ENCODE measurements at places on chromosomes 13 and 19. TPM values are rescaled to one million over a fixed set of nuclear protein-coding genes. Genes with fewer than 3 reads are reported as not detected.

DNA sequence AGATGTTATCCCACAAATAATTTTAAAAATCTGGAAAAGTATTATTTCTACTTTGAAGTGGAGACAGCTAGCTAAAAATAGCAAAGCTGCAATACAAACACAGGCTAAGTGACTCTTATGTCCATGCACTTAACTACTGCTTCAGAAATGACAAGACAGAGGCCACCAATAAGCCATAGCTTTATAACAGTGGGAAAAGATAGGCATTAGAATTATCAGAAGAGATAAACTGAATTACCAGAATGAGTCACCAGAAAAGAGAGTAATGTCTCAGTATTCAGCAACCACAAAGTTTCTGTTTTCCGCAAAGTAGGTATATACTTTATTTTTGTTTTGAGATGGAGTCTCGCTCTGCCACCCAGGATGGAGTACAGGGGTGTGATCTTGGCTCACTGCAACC lies 17.1 kb downstream of the CLN5 start:
- DNase-seq: no peak

- no peak for DNase-seq
These were observed 1.2 kb upstream of the RCBTB2 start for GRCh38 chr13:48533961-48534600.

DNA sequence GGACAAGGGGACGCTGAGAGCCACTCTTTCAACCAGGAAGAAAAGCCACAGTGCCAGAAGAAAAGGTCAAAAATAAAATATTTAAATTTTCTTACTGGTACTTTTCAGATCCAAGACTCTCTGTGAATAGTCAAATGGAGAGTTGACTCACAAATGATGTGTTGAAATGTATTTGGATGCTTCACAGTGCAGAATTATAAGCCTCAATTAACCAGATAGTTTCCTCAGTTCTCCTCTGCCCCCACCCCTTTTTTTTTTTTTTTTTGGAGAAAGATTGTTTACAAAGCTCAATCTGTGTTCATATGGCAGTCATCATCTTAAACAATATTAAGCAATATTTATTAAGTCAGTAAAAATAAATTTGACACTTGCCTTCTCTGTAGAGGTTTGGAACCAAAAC lies 470.8 kb downstream of the FGF9 start:
- DNase-seq: no peak

DNA sequence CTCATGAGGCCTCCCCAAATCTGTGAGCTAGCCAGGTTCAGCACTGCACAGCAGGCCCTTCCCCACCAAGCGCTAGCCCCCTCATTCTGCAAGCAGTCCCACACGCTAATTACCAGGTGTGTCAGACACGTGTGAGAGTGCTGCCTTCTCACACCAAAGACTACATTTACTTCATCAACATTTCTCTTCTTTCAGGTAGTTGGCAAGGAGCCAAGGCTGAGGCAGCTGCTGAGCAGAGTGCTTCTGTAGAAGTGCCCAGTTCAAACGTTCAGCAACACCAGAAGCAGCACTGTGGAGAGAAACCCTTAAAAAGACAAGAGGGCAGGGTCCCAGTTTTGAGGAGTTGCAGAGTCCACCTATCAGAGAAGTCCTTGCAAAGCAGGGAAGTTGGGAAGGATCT lies 6.4 kb downstream of the ZNF773 start:
- DNase-seq: no peak

ZNF329 gene
- total RNA-seq: 7.4 TPM

GRCh38 chr13:114027826-114028225 lies 54.0 kb upstream of the C13orf46 start:
- DNase-seq: peak; percentile 24

DNA sequence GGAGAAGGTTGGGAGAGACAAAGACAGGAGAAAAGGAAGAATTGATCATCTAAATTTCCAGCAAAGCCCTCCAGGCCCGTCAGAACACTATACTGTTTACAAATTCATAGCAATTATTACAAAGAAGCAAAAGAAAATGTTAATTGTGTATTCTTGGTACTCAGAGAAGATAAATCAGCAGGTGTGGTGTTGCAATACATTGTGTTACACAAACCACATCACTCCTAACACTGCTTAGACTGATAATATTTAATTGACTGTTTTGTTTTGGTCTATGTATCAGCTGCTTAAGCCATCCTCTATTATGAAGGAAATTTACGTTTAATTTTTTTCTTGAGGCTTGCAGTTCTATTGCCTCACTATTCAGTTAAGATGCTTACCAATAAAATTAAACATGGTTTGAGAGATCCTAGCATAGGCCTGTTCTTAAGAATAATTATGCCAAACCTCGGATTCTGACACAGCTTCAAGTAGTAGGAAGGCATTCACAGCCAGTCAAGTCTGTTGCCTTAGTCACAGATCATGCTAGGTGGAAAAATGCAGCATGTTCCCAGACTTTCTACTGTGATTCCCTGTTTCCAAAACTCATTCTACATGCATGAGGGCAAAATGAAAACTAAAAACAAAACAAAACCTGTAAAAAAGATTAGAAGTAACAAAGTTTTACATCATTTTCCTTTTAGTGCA lies 129.2 kb downstream of the TBC1D4 start:
- DNase-seq: no peak

DNA sequence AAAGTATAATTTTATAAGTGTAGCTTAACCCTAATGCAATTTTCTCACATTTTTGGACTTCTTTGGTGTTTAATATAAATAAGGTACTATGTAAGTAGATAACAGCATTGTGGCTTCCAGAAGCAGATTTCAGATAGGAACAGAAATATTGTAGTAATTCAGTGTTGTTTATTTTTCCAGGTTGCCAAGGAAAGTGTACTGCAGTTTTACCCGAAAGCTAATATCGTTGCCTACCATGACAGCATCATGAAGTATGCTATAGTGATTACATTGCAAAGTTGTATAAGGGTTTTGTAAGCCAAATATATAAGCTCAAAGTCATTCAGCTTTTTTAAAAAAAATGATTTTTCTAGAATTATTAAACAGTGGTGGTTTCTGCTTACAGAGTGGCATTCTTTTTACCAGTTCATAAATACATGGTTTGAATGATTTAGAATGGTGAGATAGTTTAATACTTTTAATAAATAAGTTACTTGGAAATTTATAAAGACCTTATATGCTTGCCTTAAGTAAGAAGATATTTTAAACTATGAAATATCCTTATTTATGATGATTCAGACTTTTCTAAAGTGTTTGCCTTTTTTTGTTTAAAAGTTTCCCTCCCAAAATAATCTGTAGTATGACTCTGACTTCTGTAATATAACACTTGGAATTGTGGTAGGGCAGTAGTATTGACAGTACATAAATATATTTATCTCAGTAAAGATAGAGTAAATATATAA lies 3.7 kb downstream of the UBA2 start:
- DNase-seq: no peak

GRCh38 chr13:79382545-79383275 lies 23.3 kb downstream of the RBM26 start:
- no peak for DNase-seq

ONECUT3 gene
- total RNA-seq: not detected

STOML3 gene
- not detected for total RNA-seq

LAIR2 gene
- total RNA-seq: not detected

DNA sequence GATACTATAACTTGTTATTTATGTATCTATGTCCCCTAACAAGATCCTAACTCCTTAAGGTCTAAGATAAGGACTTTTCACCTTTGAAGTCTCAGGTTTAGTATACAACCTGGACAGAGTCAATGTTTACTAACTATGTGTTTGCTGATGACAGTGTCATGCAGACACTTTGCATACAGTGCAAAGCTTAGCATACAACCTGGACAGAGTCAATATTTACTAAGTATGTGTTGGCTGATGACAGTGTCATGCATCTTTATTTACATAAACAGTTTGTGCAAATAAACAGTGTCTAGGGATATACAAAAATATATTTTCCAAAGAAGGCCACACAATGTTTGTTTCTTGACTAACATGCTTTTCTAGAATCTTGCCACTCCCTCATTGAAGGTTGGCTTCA lies 34.7 kb downstream of the DCT start:
- DNase-seq: no peak

EDDM13 gene
- not detected for total RNA-seq

GADD45GIP1 gene
- total RNA-seq: 33.9 TPM

DNA sequence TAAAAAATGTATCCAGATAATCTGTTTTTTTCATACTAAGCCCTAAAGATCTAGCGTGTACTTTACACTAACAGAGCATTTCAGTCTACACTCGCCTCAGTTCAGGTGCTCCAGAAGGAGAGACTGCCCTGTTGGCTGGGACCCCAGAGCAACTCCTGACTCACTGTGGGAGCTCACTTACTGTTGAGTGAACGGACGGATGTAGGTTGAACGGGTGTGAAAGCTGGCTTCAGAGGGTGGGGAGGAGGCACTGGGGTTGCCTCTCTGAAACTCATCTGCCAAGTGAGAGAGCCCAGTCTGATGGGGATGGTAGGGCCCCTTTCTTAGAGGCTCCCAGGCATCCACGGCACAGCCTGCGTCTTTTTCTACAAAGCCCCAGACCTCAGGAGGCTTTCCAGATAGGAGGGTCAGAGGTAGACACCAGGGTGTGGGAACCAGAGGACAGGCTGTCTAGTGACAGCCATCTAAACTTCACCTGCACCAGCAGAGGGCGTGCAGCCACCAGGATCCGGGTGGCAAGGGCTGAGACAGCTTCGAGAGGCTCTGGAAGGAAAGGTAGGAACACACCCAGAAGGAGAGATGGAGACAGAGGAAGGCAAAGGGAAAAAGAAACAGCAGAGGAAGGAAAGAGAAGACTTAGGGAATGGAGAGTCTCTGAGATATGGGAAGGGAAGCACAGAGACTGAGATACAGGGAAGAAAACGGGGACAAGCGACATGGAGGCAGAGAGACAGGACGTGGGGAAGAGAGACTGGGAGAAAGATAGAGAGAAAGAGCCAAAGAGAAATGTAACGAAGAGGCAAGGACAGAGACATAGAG lies 3.7 kb downstream of the KASH5 start:
- peak; percentile 82 for DNase-seq

MIA gene
- total RNA-seq: not detected

DNA sequence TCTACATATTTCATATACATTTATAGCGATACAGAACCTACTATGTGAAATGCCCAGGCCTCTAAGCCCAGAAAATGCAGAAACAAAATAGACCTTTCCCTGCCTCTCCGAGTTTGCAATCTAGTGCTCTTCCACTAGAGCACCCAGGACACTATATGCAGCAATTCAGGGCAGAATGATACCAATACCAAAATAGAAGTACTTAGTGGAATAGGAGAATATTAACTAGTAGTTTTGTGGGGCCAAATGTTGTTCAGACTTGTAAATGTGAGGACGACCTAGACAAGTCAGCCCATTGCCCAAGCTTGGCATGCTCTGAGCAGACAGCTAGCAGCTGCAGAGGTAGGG lies 35.8 kb upstream of the FLT1 start:
- DNase-seq: no peak

SIGLEC7 gene
- 6.1 TPM for total RNA-seq

- DNase-seq: no peak
These were observed 38.9 kb downstream of the TMED1 start for GRCh38 chr19:10797078-10797477.

ZNF845 gene
- 3.5 TPM for total RNA-seq

- no peak for DNase-seq
These were observed 204.7 kb downstream of the SHISA2 start for GRCh38 chr13:25847145-25847544.

DNA sequence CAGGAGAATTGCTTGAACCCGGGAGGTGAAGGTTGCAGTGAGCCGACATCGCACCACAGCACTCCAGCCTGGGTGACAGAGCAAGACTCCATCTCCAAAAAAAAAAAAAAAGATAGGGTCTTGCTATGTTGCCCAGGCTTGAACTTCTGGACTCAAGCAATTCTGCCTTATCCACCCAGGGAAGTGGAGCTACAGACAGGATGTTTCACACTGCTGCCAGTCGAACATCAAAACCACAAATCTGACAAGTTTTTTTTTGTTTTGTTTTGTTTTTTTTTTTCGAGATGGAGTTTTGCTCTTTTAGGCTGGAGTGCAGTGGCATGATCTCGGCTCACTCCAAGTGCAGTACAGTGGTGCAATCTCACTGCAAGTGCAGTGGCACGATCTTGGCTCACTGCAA lies 10.8 kb downstream of the XPO4 start:
- DNase-seq: no peak

ZNF480 gene
- total RNA-seq: 11.6 TPM

SYNGR4 gene
- not detected for total RNA-seq

LRRC63 gene
- total RNA-seq: not detected

OVOL3 gene
- total RNA-seq: not detected

DNA sequence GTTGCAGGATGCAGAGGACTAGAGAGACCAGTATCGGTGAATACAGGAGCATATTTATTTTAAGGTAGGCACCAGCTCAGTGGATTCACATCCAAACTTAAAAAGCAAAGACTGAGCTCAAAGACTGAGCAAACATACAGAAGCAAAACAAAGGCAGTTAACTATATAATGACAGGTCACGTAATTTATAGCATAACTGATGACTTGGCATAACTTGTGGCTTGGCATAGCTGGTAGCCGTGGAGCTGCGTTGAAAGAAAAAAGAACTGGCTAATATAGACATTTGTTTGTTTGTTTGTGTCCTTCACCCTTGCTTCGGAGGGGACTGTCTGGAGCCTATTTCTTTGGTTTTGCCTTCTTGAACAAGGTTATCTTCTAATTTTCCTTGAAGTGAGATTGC lies 33.7 kb downstream of the ZNF493 start:
- no peak for DNase-seq

GRCh38 chr13:109858319-109858718 lies 71.9 kb upstream of the IRS2 start:
- DNase-seq: no peak

GRCh38 chr13:98925949-98926348 lies 51.9 kb downstream of the DOCK9 start:
- DNase-seq: no peak

GRCh38 chr13:99989276-99990125 lies 7.9 kb downstream of the ZIC2 start:
- no peak for DNase-seq

- DNase-seq: no peak
These were observed 54.2 kb upstream of the ABCC4 start for GRCh38 chr13:95355494-95355893.

DNA sequence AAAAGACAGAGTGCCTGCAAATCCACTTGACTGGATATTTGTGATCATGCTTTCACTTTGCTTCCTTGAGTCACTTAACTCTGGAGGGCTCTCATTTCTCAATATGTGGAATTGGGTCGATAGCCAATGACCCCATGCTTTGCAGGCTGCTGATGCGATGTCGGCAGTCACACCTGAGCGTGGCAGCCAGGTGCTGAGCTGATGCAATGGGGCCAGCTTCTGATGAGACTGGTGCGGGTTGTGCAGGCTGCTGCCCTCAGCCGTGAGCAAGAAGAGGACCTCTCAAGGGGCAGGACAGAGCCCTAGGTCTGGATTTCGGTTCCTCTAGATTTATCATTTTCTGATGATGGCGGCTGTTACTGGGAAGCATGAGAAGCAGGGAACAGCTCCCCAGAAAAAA lies 334.1 kb downstream of the TEX29 start:
- DNase-seq: no peak

- DNase-seq: no peak
These were observed 523.0 kb downstream of the MYO16 start for GRCh38 chr13:109152311-109152820.

ADGRE1 gene
- not detected for total RNA-seq

ZNF610 gene
- 3.4 TPM for total RNA-seq

CDX2 gene
- not detected for total RNA-seq

SYMPK gene
- total RNA-seq: 38.5 TPM

GRCh38 chr19:11479090-11479897 lies 1.6 kb downstream of the ELAVL3 start:
- no peak for DNase-seq
